ENCODE measurements at places on chromosomes 4 and X. TPM values are rescaled to one million over a fixed set of nuclear protein-coding genes. Genes with fewer than 3 reads are reported as not detected.
A peak's percentile ranks its signal among the peaks of the same experiment; 100 is the strongest.

DNA sequence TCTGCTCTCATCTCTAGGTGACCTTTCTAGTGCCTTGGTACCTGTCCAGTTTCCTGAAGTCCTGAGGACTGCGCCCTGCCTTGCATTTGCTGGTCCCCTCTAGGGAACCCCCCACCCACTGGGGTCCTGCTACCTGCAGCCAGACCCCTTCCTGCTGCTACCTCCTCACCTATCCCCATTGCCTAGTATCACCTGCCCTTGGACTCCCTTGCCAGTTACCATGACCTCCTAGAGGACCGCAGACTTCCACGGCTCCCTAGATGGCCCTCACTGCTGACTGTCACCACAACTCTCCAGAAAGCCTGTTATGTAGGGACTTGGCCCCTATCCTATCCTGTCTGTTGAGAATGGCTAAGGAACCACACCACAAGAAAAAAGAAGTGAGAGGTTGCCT, 166.6 kb downstream of the EFNB1 start:
- no peak for DNase-seq

DNA sequence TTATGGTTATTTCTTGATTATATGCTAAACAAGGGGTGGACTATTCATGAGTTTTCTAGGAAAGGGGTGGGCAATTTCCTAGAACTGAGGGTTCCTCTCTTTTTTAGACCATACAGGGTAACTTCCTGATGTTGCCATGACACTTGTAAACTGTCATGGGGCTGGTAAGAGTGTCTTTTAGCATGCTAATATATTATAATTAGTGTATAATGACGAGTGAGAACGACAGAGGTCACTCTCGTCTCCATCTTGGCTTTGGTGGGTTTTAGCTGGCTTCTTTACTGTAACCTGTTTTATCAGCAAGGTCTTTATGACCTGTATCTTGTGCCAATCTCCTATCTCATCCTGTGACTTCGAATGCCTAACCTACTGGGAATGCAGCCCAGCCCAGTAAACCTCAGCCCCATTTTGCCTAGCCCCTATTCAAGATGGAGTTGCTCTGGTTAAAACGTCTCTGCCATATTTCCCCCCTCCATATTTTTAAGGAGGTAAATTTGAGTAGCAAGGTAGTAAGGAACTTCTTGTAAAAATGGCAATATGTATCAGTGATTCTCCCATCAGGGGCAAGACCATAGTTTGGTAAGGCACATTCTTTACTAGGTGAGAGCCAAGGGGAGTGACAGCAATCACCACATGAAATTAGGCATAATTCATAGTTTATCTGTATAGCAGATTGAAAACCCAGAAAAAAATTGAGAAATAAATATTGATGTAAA, 2.6 kb downstream of the CXCL2 start:
- DNase-seq = no peak

DNA sequence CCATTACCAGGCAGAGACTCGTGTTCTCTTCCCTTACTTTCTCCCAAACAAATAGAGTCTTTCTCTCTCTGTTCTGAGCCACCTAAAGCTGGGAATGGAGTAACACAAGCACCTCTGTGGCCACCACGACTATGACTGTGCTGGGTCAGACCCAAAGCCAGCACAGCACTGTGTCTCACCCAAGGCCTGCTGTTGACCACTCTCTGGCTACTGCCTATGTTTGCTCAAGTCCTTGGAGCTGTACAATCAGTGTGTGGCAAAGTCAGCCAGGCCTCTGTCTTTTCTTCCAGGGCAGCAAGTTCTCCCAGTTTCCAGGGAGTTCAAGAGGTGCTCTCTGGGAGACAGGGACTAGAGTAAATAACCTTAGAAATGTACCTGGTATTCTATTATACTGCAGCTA, 239.4 kb downstream of the FAM47A start:
- DNase-seq = no peak

GRCh38 chr4:20983763-20984575, 283.7 kb downstream of the PACRGL start:
- peak; percentile 65 for DNase-seq

The FOXR2 gene
- polyA plus RNA-seq = not detected

The NUDT11 gene
- 17.4 TPM for polyA plus RNA-seq

GRCh38 chrX:155577682-155578081, 35.1 kb downstream of the TMLHE start:
- no peak for DNase-seq

DNA sequence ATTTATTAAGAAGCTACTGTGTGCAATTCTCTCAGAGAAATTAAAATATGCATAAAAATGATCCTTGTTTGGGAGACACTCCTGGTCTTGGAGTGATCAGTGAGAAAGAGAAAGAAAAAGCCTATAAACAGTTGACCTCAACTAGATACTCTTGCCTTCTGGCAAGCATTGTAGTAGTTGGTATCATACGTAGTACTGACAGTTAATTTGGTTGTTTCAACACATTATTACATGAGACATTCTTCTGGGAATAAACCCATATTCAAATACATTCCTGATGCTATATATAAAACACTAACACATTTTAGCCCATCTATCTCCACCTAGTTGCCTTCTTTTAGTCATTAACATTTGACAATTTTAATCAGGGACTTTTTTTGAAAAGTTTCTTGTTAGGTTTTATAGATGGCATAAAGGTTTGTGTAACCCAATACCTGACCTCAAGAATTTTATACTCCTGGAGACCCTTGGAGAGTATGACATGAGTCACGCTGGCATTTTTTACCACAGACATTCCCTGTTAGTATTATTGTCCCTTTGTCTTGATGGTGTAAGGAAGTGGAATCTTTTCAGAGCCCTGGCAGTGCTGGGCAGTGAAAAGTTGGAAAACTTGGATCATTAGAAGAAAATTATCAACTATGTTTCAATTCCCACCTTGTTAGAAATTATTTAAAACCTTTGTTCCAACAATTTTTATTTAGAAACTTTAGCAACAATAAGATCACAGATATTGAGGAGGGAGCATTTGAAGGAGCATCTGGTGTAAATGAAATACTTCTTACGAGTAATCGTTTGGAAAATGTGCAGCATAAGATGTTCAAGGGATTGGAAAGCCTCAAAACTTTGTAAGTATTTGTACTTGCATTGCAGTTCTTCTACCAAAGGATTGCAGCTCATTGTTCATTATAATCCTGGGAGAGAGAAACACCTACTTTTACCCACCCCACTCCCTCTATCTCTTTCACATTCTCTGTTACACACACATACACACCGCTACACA, 167.1 kb upstream of the PACRGL start:
- DNase-seq = no peak

Measured in brain (organoid and tissue), 16 donors.